Naive thymus-derived CD4-positive, alpha-beta T cell (primary cell): ENCODE measurements at places on chromosomes 12 and 14. TPM values are rescaled to one million over a fixed set of nuclear protein-coding genes. Genes with fewer than 3 reads are reported as not detected.
A peak's percentile ranks its signal among the peaks of the same experiment; 100 is the strongest.

GRCh38 chr12:104852102-104852501 is 106.0 kb downstream of the SLC41A2 start:
- H3K4me3 ChIP-seq: no peak overlapping the region
- no peaks in the 10 kb centered on the region for H3K36me3 ChIP-seq
- H3K27ac ChIP-seq: no peak overlapping the region
- no peaks in the 10 kb centered on the region for H3K27me3 ChIP-seq

DNA sequence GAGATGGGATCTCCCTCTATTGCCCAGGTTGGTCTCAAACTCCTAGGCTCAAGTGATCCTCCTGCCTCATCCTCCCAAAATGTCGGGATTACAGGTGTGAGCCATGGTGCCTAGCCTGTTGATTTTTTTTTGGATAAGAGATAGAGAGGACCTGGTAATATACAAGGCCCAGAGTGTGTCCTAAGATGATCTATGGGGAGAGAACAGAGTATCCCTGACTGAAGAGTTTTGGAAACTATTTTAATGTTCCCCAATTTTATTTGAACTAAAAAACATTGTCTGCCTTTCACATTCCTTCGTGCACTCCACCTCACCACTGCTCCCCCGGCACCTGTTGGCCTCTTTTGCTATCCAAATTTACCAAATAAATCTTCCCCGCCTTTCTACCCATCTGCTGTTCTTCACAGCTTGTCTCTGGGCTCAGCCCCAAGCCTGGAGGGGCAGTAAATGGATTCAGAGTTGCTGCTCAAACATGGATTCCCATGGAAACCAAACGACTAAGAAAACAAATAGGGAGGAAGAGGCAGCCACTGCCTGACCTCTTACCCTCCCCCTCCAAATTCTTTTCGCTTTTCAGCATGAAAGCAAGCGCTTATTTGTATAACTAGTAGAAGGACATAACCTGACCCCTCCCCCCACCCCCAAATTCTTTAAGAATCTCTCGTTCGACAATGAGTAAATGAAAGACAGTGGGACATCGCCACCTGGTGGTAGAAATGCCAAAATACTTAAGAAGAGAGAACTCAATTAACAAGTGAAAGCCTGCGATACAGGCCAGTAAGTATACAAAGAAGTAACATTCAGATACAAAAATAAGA is 22.6 kb downstream of the OR10G3 start:
- DNase-seq: peak; percentile 78
- H3K4me1 ChIP-seq: peaks cover 4% of the 10 kb centered on the region
- H3K27ac ChIP-seq: peak overlapping the region; percentile 24
- H3K27me3 ChIP-seq: no peaks in the 10 kb centered on the region
- peak overlapping the region; percentile 27 for H3K4me3 ChIP-seq

DNA sequence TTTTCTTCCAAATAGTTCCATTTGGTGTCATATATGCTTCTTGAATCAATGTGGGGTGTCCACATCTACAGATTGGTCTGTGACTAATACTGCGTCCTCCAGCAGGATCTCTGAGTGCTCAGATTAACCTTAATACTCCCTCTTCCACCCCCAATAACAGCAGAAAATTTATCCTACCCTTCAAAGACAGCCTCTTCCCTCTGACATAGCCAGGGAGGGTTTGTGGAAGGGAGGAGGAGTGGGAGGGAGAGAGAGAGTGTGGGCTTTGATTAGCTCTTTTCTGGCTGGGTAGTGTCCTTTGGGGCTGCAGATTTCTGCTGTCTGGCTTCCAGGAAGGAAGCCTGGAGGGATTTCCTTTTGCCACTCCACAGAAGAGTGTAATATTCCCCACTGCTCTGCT is 220.7 kb downstream of the TTC6 start:
- no peak for DNase-seq
- H3K4me3 ChIP-seq: no peak overlapping the region
- no peaks in the 10 kb centered on the region for H3K36me3 ChIP-seq
- H3K27ac ChIP-seq: no peak overlapping the region

DNA sequence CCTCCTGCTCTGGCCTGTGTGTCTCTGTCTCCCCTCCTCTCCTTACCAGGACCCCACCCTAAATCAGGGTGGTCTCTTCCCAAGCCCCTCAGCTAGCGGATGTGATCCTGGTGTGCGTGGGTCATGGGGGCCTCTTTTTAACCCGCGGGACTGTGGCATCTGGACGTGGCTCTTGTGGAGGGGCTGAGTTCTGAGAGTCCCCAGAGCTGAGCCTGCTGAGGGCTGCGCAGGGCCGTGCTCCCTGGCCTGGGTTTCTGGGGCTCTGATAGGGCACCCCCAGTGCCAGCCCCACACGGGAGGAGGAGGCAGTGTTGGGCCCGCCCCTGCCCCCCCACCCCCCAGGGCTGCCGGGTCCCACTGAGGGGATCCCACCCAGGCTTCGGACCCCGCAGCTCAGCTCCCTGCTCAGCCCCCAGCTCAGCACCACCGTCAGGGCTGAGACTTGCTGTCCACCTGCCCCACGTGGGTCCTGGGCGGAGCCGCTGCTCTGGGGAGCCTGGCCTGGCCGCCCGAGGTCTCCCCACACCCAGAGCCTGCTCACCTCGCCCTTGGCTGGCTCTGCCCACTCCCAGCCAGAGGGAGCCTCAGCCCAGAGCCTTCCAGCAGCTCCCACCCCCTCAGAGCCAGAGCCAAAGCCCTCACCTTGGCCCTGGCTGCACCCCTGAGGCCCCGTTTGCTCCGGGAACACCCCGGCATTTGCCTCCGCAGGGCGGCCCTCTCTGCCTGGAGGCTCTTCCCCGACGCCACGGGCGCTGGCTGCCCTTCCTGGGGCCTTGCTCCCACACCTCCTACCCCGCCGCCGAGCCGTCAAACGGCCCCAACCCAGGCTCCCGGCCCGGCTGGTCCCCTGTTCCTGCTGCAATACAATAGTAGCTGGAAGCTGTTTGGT is 31.5 kb downstream of the NOC4L start:
- DNase-seq: no peak
- H3K36me3 ChIP-seq: no peaks in the 10 kb centered on the region
- H3K27me3 ChIP-seq: no peaks in the 10 kb centered on the region

DNA sequence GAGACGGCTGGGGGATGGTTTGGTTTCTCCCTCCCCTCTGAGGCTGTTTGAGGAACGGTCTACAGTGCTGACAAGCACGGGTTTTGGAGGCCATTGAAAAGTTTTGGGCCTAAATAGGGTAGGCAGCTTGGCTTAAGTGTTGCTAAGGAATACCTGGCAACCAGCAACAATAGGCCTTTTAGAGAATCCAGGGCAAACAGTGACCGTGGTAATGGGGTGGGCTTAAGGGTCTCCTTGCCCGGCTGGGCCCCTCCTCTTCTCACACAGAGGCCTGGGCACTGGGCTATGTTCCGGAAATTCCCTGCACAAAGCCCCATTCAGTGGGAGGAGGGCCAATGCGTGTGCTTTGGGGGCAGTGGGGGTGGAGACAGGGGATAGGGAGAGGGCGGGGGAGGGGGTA is 55.4 kb downstream of the ASCL1 start:
- no peaks in the 10 kb centered on the region for H3K4me1 ChIP-seq
- H3K27me3 ChIP-seq: no peaks in the 10 kb centered on the region
- no peak for DNase-seq
- H3K27ac ChIP-seq: no peak overlapping the region
- H3K36me3 ChIP-seq: no peaks in the 10 kb centered on the region
- no peak overlapping the region for H3K4me3 ChIP-seq

DNA sequence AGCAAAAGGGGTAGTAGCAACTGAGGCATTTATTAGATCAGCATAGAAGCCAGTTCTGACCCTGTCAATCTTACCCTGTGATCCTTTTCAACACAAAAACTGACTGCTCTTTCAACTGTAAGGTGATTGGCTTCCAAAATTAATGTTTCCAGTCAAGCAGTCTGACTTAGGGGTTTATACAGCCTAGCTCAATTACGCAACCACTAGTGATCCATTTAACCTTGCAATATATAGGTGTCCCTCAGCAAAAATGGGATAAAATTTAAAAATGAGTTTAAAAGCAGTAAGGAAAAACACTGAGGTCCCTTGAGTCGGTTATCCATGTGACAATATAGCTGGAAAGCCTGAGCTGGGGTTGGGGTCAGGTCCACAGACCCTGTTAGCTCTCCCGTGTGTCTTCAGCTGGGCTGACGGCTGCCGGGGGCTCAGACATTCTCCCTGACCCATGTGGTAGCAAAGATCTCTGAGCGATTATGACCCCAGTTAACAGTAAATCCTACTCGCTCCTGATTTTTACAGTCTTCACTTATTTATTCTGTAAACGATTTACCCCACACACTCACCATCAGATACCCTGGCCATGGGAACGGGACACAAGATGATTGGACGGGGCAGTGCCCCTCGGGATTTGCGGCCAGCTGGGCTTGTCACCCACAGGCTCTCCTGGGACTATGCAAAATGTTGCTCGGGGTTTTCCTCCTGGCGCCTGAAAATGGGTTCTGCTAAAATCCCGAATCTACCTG is 16.6 kb downstream of the ADGRD1 start:
- H3K27ac ChIP-seq: no peak overlapping the region
- no peaks in the 10 kb centered on the region for H3K36me3 ChIP-seq
- H3K27me3 ChIP-seq: no peaks in the 10 kb centered on the region
- DNase-seq: no peak
- no peak overlapping the region for H3K4me3 ChIP-seq
- H3K4me1 ChIP-seq: no peaks in the 10 kb centered on the region

GRCh38 chr14:24080888-24081738 is 9.8 kb downstream of the CPNE6 start:
- no peaks in the 10 kb centered on the region for H3K36me3 ChIP-seq
- H3K27me3 ChIP-seq: no peaks in the 10 kb centered on the region
- H3K4me1 ChIP-seq: peaks cover 14% of the 10 kb centered on the region
- peak; percentile 62 for DNase-seq
- H3K27ac ChIP-seq: peak overlapping the region; percentile 75
- H3K4me3 ChIP-seq: peak overlapping the region; percentile 82

GRCh38 chr12:8697120-8697475 is 693 bp upstream of the RIMKLB start:
- H3K27ac ChIP-seq: peak overlapping the region; percentile 72
- H3K4me1 ChIP-seq: no peaks in the 10 kb centered on the region
- no peaks in the 10 kb centered on the region for H3K27me3 ChIP-seq
- DNase-seq: no peak

DNA sequence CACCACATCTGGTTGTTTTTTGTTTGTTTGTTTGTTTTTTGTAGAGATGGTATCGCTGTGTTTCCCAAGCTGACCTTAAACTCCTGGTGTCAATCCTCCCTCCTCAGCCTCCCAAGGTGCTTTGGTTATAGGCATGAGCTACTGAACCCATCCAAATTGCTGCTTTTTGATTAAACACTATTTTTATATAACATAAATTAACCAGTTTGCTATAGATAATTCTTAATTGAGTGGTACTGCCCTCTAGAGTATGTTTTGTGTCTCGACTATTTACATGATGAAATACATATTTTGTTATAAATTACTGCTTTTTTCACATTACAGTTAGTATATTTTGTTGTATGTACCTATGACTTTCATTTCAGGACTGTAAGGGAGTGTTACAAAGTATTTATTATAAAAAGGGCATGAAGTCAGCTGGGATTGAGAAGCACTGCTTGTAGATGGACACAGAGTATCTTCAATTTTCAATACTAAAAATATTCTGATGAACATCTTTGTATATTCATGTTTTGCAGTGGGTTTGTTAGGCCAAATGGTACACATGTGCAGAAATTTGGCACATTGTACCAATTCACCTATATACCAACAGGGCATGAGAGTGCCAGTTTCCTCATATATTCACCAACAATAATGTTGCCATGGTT is 14.9 kb upstream of the SCAF11 start:
- no peaks in the 10 kb centered on the region for H3K4me1 ChIP-seq
- H3K36me3 ChIP-seq: no peaks in the 10 kb centered on the region
- H3K27me3 ChIP-seq: no peaks in the 10 kb centered on the region
- H3K27ac ChIP-seq: no peak overlapping the region
- H3K4me3 ChIP-seq: no peak overlapping the region
- DNase-seq: no peak

- H3K36me3 ChIP-seq: no peaks in the 10 kb centered on the region
- H3K4me3 ChIP-seq: no peak overlapping the region
- H3K27ac ChIP-seq: no peak overlapping the region
- H3K27me3 ChIP-seq: no peaks in the 10 kb centered on the region
Observed at GRCh38 chr12:116832353-116832752, 48.9 kb downstream of the HRK start.

DNA sequence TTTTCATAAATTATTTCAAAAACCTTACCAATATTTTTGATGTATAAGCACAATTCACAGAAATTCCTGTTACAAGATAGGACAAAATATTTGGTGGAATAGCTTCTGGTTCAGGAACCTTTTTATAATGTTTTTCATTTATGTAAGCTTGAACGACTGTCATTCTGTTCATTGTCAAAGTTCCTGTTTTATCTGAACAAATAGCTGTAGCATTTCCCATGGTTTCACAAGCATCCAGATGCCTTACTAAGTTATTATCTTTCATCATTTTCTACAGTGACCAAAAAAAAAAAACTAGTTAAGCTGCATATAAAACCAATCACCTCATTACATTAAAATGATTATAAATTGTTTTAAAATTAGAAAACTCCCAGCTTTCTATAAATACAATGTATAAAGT is 87.1 kb downstream of the ATP2B1 start:
- H3K27me3 ChIP-seq: no peaks in the 10 kb centered on the region
- DNase-seq: no peak
- H3K4me1 ChIP-seq: no peaks in the 10 kb centered on the region
- peaks cover 19% of the 10 kb centered on the region for H3K36me3 ChIP-seq

GRCh38 chr12:67068204-67068731 is 200.9 kb upstream of the CAND1 start:
- H3K27ac ChIP-seq: no peak overlapping the region
- no peaks in the 10 kb centered on the region for H3K27me3 ChIP-seq
- no peaks in the 10 kb centered on the region for H3K36me3 ChIP-seq
- H3K4me3 ChIP-seq: peak overlapping the region; percentile 6
- DNase-seq: no peak

- peaks cover 54% of the 10 kb centered on the region for H3K4me1 ChIP-seq
- no peaks in the 10 kb centered on the region for H3K27me3 ChIP-seq
- DNase-seq: no peak
- H3K4me3 ChIP-seq: no peak overlapping the region
- H3K27ac ChIP-seq: peak overlapping the region; percentile 30
Observed at GRCh38 chr14:101844751-101845150, 83.2 kb downstream of the PPP2R5C start.

- no peak overlapping the region for H3K4me3 ChIP-seq
- H3K4me1 ChIP-seq: no peaks in the 10 kb centered on the region
- H3K36me3 ChIP-seq: no peaks in the 10 kb centered on the region
- H3K27me3 ChIP-seq: no peaks in the 10 kb centered on the region
Observed at GRCh38 chr12:43357141-43357540, 194.9 kb downstream of the ADAMTS20 start.

- DNase-seq: no peak
- no peaks in the 10 kb centered on the region for H3K4me1 ChIP-seq
- no peak overlapping the region for H3K4me3 ChIP-seq
- H3K36me3 ChIP-seq: no peaks in the 10 kb centered on the region
- H3K27me3 ChIP-seq: no peaks in the 10 kb centered on the region
- no peak overlapping the region for H3K27ac ChIP-seq
Observed at GRCh38 chr12:69068448-69068847, 135.5 kb upstream of the CPM start.

The KCNA5 gene
- not detected for total RNA-seq

The MYL6B gene
- total RNA-seq: 8.9 TPM

The TAS2R13 gene
- 1.4 TPM for total RNA-seq

The HOXC12 gene
- not detected for total RNA-seq

The ENTPD5 gene
- total RNA-seq: 10.9 and 11.2 TPM in 2 replicates

The NINJ2 gene
- 5.1 TPM for total RNA-seq

The NGB gene
- not detected for total RNA-seq

The ZDHHC22 gene
- not detected for total RNA-seq
